NCI-H187 treated with DMSO at 0.1 percent for 48 hours (cell line): ENCODE measurements at places on chromosomes 5 and 9.
A peak's percentile ranks its signal among the peaks of the same experiment; 100 is the strongest.

GRCh38 chr9:15211815-15212495 lies 95.1 kb downstream of the TTC39B start:
- DNase-seq, result no peak

GRCh38 chr9:106277966-106278365 lies 583.6 kb downstream of the TMEM38B start:
- no peak for DNase-seq

DNA sequence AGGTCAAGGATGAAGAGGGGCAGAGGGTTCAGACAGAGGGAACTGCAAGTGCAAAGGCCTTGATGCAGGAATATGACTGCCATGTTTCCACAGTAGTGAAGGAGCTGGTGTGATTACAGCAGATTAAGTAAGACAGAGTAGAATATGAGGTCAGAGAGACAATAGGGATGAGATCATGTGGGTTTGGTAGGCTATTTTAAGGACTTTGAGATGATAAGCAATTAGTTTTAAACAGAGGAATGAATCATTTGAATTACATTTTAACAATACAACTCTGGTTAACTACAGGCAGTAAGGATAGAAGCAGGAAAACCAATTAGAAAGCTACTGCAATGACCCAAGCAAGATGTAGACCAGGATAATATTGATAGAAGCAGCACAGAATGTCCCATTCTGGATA lies 7.7 kb downstream of the CENPK start:
- DNase-seq, result no peak

- DNase-seq, result no peak
These were observed 221.0 kb downstream of the DCP2 start for GRCh38 chr5:113197456-113198200.

GRCh38 chr5:513216-514100 lies 10.8 kb downstream of the SLC9A3 start:
- no peak for DNase-seq

DNA sequence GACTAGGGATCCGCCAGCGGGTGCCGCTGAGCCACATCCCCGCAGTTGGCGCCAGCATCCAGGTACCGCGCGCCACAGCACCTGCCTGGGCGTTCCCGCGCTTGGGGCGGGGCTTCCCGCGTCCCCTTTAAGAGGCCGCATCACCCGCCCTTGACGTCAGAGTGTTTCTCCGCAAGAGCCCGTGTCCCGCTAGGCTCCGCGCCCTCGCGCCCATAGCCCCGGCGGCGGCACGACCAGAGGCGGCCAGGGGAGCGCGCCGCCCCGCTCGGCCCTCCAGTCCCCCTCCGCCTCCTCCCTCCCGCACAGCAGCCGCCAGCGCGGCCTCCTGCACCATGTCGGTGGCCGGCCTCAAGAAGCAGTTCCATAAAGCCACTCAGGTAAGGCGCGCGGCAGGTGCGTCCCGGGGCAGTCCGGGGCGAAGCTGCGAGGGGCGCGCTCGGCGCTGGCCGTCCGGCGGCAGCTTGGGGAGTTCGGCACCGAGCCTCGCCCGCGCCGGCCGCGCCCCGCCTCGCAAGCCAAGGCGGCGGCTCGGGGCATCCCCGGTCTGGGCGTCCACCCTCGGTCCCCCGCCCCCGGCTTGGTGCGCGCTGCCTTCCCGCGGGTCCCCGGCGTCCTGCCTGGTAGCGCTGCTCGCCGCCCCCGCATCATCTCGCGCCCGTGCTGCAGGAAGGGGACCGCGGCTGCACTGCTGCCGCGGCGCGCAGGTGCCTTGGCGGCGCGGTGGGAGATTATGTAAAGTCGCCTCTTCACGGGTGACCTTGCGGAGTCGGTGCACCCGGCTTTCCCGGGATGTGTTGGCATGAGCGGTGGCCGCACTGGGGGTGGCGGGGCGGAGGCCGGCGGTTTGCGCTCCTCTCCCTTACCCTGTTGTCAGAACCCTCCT lies at the start of gene SH3GL2:
Gene SH3GL2, plus strand, starts transcription at position 156 of the 883 bp plus-strand sequence.
- DNase-seq, result no peak

GRCh38 chr9:77848897-77849296 lies 182.7 kb downstream of the GNAQ start:
- no peak for DNase-seq

GRCh38 chr5:81768935-81769452 lies 18.1 kb upstream of the SSBP2 start:
- DNase-seq, result no peak

GRCh38 chr9:69174616-69175463 lies 763 bp downstream of the TJP2 start:
- peak; percentile 5 for DNase-seq

DNA sequence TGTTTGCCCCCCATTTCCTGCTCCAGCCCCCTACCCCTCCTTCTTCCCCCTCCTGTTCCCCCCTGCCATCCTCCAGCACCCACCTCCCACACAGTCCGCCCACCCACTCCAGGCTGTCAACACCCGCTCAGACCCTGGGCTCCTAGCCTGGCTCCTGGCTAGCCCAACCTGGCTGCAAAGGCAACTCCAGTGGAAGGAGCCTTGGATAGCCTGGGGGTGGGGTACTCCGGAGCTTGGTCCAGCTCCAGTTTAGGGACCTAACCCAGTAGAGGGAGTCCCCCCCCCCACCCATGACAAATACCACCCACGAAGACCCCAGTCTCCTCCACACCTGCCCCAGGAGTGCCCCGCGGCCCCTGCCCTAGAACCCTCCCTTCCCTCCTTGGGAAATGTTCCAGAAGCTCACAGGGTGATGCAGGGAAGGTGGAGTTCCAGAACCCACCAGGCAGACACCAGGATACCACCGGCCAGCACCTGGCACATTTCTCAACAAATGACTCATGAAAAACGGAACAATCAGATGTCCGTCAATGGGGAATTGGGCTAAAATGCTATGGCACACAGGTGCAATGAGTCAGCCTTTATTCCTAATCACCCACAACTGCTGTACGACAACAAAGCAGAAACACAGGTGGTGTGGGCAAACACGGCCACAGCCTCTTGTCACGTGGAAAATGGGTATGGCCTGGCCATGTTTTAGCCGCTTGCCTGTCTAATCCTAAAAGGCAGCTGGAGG lies 901 bp upstream of the SLC12A7 start:
- DNase-seq, result no peak

- peak; percentile 43 for DNase-seq
These were observed 923 bp upstream of the ZBTB5 start for GRCh38 chr9:37466037-37466709.

DNA sequence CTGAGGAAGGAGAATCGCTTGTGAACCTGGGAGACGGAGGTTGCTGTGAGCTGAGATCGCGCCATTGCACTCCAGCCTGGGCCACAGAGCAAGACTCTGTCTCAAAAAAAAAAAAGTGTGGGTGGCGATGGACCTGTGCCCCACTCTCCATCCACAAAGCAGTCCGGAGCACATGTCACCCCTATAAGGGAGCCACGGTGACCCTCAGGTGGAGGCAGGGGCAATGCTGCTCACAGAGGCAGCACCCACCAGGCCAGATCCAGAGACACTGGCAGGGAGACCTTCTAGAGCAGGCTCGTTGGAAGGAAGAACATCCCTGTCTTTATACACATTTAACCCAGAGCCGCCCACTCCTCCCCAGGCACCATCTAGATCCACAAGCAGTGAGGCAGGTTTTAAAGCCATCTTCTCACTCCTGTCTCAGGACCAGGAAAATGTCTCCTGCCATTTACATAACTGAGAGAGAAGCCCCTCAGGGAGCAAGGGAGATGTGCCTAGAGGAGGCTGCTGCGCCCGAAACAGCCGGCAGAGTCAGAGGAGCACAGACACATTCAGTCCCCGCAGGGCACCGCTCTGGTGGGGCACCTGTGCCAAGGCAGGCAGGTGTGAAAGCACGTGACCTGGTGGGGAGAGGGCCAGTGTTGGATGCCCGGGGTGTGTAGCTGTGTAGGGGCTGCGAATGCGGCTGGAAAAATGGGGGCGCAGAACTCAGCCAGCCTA lies 31.6 kb upstream of the ADAMTS2 start:
- no peak for DNase-seq

GRCh38 chr9:91159664-91160121 lies 202.0 kb downstream of the AUH start:
- DNase-seq, result no peak

DNA sequence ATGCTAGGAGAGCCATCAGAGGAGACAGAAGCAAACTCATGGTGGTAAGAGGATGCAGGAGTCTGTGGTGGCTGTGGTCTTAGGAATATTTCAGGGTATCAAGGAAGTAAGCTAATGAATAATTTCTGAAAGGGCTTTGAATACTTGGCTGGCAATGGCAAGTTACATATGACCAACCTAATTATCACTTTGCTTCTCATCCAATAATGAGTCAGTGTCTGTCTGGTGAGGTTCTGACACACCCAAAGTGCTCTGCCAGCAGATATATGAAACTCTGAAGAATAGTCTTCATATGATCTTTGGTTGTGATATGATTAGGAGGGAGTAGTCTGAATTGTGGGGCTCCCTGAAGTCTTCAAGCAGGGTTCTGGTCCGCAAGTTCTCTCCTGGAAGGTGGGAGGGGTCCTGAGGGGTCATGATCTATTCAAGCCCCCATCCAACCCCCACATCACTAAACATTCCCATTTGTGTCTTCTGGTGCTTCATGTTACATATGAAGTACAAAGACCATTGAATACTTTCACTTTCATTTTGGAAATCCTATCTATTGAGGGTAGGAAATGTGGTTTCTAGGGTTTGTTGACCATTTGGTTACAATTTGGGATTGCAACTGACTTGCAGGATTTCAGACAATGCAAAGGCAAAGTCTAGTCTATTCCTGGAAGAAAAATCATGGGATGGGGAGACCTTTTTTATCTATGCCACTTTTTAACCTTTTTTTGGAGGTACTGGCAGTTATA lies 199.9 kb upstream of the CDKN2B start:
- DNase-seq, result no peak

GRCh38 chr9:17117372-17117771 lies 17.5 kb upstream of the CNTLN start:
- no peak for DNase-seq

DNA sequence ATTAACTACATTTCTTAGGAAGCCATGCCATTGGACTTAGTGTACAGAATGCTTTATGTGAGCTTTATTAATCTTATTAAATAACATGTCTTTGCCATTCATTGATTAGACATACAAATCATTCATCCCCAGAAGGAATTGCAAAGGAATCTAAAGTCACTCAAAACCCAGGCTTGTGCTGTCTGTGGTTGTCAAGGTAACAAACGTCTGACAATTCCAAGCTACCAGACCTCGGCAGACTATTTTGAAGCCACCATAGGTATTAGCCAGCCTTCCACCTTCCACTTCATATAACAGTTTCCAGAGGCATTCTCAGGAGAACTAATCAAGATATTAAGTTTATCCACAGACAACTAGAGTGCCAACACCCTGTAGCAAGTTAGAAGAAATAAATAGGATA lies 135.2 kb upstream of the TUSC1 start:
- no peak for DNase-seq

GRCh38 chr5:180775624-180776023 lies 27.0 kb downstream of the MGAT1 start:
- DNase-seq, result no peak

GRCh38 chr5:139844472-139845145 lies 49.0 kb downstream of the PSD2 start:
- DNase-seq, result no peak
